CD4-positive, alpha-beta memory T cell (primary cell): ENCODE measurements at places on chromosomes 1 and 21. TPM values are rescaled to one million over a fixed set of nuclear protein-coding genes. Genes with fewer than 3 reads are reported as not detected.

Gene RUNX3
- 112 TPM for total RNA-seq

Gene GALNT2
- total RNA-seq, result 18.9 TPM

Gene HES3
- total RNA-seq, result not detected

Gene IL20
- not detected for total RNA-seq

Gene OR2T11
- total RNA-seq, result not detected

Gene BSDC1
- 112 TPM for total RNA-seq

Gene F13B
- not detected for total RNA-seq

Gene KIF17
- total RNA-seq, result not detected

Gene CD52
- total RNA-seq, result 1,324 TPM

Gene HAO2
- total RNA-seq, result not detected

Gene GUCA2A
- total RNA-seq, result not detected

Gene GJB4
- not detected for total RNA-seq

Gene KCNE2
- not detected for total RNA-seq

Gene OR2G6
- total RNA-seq, result not detected

Gene CHODL
- 0.25 TPM for total RNA-seq

Gene PGBD5
- total RNA-seq, result not detected

Gene MATN1
- not detected for total RNA-seq
